ENCODE measurements at places on chromosomes 13 and 19.

- DNase-seq: no peak
Observed at GRCh38 chr13:65889368-65889767, 1340.8 kb downstream of the PCDH9 start.

DNA sequence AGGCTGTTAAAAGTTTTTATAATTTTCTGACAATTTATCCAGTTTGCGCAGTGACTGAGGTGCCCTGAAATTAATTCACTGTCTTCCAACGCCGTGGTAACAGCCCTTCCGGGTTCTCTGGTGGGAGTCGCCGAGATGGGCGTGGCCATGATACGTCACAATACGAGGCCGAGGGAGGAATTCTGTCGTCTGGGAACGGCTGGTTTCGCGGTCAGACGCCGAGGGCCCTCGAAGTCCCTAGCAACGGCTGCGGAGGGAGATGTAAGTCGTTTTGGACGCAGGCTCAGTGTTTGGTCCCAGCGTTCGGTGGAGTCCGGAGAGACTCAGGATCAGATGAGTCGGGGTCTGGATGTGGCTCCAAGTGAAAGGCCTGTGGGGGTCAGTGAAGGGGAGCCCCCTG is 21.7 kb downstream of the ZNF613 start:
- DNase-seq: peak; percentile 14

- no peak for DNase-seq
Observed at GRCh38 chr13:37685206-37685605, 86.6 kb upstream of the POSTN start.

GRCh38 chr19:31330761-31331160 is 18.5 kb downstream of the TSHZ3 start:
- no peak for DNase-seq

DNA sequence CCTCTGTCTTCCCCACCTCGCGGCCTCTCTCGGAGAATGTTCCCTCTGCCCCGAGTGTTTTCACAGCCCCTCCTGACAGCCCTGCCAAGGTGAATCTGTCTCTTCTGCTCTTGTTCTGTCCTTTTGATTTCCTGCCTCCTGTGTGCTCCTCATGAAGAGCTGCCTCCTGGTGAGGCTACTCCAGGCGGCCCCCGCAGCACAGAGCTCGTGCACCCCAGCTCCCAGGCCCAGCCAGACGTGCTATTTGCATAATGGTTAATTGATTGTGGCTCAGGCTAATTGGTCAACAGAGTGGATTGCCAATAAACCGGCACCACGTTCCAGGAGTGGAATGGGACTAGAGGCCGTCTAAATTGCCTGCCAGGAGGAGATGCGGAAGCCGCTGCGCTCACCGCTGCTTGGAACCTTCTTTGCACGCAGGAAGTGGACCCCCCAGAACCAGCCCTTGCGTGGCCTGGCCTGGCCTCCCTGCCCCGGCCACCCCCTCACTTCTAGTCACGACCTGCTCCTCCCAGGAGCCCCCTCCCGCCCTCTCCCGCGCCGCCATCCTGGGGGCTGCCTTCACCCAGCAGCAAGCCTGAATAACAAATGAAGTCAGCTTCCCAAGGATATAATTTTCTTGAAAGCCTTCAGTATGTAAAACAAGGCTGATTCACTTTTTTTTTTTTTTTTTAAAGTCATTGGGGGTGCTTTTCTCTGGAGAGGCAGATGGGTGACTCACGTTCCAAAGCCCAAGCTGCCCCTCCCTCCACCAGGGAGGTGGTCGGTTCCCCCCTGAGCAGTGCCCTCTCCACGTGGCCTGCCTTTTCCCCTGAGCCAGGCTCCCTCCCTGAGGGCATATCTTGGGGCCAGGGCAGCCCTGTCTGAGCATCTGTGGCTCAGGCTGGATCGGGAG is 144.0 kb downstream of the KDM4B start:
- no peak for DNase-seq

DNA sequence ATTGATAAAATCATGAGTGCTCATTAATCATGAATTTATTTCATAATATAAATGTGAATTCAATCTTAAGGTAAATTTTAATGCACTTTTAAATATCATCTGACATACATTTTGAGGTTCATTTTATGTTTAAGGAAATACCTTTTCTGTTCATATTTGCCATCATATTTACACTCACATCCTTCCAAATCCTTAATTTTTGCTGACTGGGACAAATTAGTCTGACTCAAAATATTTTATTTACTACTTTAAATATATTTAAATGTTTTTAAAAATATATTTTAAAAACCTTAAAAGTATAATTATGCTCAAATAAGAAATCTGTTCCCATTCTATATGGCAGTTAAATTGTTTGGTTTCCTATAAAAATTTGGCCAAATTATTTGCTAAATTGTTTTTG is 438.1 kb downstream of the GPC5 start:
- DNase-seq: no peak

GRCh38 chr13:37306778-37307544 is 201.5 kb upstream of the CSNK1A1L start:
- no peak for DNase-seq
